Anterior cingulate cortex (tissue), 58 donors: ENCODE measurements at places on chromosomes 4 and X.

DNA sequence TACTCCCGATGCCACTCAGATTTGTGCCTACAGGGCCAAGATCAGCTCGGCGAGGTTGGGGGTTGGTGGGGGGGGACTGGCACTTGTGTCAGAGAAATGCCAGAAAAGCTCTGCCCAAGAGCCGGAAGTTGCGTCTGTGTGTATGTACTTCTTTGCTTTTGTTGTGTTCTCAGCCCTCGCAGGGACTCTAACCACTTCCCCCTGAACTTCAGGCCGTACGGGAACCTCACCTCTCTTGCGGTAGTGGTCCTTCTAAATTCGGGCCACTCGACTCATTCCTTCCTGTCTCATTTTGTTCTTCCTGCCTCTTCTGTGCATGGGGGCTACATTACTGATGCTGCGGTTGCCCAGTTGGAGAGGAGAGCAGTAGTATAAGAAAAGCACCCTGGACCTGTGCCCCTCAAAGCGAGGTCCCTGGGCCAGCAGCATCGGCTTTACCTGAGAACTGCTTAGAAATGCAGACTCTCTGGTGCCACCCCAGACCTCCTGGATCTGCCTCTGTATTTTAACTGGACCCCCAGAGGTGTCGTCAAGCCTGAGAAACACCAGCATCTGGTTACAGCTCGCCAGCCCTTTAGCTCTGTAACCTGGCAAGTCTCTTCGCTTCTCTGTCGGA, 146.3 kb upstream of the RPS6KA3 start:
- no peak for DNase-seq

GRCh38 chr4:94039226-94039625, 168.4 kb upstream of the SMARCAD1 start:
- no peak for DNase-seq

GRCh38 chr4:154366956-154367355, 124.6 kb downstream of the DCHS2 start:
- DNase-seq: no peak

DNA sequence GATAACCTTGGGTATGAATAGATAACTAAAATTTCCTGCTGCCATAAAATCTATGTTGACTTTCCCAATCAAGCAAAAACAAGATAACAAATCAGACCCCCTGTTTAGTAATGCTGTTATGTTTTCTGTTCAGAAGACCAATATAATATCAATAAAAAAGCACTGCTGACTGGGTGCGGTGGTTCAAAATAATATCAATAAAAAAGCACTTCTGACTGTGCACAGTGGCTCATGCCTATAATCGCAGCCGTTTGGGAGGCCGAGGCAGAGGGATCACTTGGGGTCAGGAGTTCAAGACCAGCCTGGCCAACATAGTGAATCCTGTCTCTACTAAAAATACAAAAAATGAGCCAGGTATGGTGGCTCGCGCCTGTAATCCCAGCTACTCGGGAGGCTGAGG, 36.7 kb downstream of the ANTXR2 start:
- DNase-seq: no peak

DNA sequence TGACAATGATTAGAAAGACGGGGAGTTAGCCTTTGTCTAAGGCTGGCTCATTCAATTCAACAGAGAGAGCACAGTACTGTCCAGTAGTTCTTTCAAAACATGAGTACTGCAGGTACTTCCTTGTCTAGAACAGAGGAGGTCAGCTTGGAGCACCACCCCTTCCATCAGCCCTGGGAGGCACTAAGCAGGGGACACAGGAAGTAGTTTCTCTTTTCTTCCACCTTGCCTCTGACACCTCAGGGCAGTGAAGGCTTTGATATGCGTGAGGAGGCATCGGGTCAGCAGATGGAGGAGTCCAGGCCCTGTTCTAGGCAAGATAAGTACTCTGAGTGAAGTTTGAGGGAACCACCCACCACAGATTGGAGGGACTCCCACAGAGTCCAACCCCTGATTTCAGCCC, 33.1 kb downstream of the MAGEB10 start:
- DNase-seq: no peak

- DNase-seq: no peak
Measured at GRCh38 chr4:110869862-110870572, 247.1 kb upstream of the PITX2 start.

DNA sequence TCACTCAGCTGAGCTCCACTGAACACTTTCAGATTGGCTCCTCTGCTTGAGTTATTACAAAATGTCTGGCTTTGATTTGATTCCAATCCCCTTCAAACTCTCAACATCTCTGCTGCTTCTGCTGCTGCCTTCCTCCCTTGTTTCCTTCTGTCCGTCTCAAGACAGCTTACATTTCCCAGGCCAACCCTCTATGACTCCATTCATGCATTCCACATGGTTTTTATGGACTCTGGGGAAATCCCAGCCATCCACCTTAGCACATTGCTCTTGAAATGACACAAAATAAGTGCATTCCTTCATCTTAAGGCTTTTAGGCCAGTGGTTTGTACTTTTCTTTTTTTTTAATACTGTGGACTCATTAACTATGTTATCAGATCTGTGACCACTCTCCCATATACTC, 68.5 kb upstream of the TMEM164 start:
- DNase-seq: no peak

GRCh38 chr4:8295471-8295870, 25.9 kb downstream of the HTRA3 start:
- DNase-seq: no peak

DNA sequence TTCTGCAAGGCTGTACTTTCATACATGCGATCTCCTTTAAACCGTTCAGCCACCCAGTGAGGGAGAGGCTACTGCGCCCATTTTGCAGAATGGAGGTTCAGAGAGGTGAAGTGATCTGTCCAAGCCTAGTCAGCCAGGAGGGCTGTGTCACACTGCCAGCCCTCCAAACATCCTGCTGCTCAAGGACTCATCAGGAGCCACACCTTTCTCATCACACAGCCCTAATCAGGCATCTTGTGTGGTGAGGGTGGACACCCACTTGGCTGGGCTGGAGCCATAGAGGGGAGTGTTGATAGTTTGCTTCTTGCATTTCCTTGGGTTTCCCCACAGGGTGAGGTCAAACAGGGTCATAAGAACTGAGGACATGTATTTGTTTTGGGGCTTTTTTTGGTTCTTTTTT, 5.4 kb upstream of the CXCR3 start:
- DNase-seq: no peak

DNA sequence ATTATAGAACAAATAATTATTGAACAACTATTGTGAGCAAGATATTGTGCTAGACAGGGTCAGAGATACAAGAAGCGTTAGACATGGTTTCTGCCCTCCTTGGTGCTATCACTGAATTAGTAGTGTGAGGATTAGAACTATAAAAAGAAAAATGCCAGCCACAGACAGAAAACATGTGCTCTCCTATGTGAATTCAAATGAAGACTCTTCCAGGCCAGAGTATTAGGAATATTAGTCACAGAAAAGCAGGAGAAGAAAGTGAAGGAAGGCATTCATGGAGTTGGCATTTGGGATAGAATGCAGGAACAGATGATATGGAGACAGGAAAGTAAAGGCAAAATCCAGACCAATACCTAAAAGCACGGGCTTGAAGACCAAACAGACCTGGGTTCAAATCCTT, 179.6 kb upstream of the TENM3 start:
- DNase-seq: no peak

GRCh38 chr4:183986291-183986970, 81.3 kb downstream of the STOX2 start:
- DNase-seq: no peak

- no peak for DNase-seq
Measured at GRCh38 chrX:151902813-151903591, 9.7 kb upstream of the MAGEA4 start.

DNA sequence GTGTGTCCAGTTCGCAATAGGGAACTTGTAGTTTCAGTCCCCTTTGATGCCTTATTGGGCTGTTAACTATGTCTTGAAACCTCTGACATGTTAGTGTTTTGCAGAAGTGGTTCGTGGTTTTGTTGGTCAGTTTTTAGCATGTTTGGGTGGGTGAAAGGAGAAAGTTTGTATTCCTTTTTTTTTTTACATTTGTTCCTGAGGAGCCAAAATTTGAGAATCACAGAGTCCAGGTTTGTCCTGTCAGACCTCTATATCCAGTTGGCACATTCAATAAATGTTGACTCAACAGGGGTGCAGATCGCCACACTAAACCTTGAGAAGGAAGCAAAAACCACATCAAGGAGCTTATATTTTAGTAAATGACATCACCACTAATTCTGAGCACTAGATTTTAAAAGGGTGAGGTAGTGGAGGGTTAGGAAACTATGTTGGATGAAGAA, 26.2 kb downstream of the DLG3 start:
- DNase-seq: no peak

- no peak for DNase-seq
Measured at GRCh38 chrX:42536286-42536685, 241.7 kb downstream of the PPP1R2C start.

DNA sequence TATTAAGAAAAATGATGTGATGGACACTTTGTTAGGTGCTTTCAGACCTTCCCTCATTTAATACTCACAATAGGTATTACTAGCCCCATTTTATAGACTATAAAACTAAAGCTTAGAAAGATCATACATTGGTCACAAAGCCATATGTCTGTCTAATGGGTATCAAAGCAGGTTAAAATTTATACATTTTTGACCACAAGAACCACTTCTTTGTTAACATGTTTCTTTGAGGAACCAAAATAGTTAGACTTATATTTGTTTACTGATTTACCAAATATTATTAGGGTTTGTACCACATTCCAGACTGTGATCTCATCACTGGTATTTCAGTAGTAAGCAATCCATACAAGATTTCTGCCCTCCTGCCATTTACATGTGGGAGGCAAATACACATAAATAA, 363.3 kb downstream of the NAF1 start:
- DNase-seq: no peak

- no peak for DNase-seq
Measured at GRCh38 chrX:131649741-131650140, 105.9 kb downstream of the OR13H1 start.

GRCh38 chrX:55135171-55135570, 46.4 kb downstream of the PAGE2 start:
- DNase-seq: peak; percentile 29

DNA sequence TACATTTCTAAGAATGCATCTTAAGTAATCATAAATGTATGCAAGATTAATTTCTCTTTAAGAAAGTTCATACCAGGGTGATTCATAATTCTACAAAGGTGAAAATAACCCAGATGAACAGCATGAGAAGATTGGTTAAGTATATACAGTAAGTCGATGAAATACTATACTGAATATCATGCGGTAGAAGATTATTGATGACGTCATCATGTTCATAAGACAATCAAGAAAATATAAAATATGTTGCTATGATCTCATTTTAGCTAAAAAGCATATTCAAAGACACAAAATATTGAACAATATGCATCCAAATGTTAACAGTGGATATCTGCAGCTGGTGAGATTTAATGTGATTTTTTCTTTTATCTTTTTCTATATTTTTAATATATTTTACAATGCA, 312.0 kb upstream of the FGF13 start:
- DNase-seq: no peak

GRCh38 chr4:53545273-53545672, 46.0 kb downstream of the LNX1 start:
- no peak for DNase-seq

DNA sequence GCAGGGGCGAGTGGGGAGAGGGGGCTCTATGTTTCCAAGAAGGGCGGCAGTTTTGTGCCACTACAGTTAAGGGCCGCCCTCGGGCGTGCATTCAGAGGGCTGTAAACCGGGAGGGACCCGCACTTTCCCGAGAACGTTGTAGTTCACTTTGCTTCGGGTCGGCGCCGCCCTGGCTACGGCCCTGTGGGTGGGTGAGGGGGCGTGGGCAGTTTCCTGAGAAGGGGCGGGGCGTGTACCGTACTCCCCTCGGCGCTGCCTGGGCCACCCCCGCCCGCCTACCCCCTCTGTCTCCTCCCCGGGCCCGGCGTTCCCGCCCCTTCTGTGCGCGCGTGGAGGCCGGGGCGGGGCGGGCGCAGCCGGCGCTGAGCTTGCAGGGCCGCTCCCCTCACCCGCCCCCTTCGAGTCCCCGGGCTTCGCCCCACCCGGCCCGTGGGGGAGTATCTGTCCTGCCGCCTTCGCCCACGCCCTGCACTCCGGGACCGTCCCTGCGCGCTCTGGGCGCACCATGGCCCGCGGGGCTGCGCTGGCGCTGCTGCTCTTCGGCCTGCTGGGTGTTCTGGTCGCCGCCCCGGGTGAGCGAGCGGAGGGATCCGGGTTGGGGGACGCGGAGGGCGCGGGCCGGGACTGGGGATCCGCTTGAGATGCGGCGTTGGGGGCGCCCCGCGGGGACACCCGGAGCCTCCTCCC, at the start of gene CD99:
Gene CD99 (plus strand): TSS at position 440 of the 687 bp plus-strand sequence. CDS start 66 bp downstream, at position 506.
- no peak for DNase-seq

- no peak for DNase-seq
Measured at GRCh38 chrX:131405497-131405896, 116.4 kb upstream of the IGSF1 start.

GRCh38 chr4:145823743-145824142, 114.9 kb downstream of the ZNF827 start:
- no peak for DNase-seq

DNA sequence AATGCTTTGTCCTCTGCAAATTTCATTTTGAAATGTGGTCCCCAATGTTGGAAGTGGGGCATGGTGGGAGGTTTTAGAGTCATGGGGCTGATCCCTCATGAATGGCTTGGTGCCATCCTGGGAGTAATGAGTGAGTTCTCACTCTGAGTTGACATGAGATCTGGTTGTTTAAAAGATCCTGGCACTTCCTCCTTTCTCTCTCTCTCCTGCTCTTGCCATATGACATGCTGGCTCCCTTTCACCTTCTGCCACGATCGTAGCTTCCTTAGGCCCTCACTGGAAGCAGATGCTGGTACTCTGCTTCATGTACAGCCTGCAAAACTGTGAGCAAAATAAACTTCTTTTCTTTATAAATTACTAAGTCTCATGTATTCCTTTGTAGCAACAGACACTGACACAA, 262.0 kb downstream of the IL15 start:
- no peak for DNase-seq

- DNase-seq: no peak
Measured at GRCh38 chrX:101252634-101253033, 33.0 kb downstream of the DRP2 start.

DNA sequence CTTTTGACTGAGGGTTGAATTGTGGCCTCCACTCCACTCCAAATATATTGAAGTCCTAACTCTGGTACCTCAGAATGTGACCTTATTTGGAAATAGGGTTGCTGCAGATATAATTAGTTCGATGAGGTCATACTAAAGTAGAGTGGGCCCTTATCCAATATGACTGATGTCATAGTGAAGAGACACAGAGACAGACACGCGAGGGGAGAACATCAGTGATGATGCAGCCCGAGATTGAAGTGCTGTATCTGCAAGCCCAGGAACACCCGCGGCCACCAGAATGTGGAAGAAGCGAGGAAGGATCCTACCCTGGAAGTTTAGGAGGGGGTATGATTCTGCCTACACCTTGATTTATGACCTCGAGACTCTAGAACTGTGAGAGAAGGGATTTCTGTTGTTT, 279.0 kb downstream of the ANKRD50 start:
- DNase-seq: no peak

- DNase-seq: no peak
Measured at GRCh38 chr4:165464813-165465381, 86.1 kb downstream of the CPE start.

GRCh38 chr4:181078196-181078595, 1165.0 kb upstream of the TENM3 start:
- no peak for DNase-seq

GRCh38 chrX:47530049-47530448, 31.0 kb upstream of the ARAF start:
- no peak for DNase-seq

- no peak for DNase-seq
Measured at GRCh38 chrX:152170621-152171020, 32.2 kb upstream of the MAGEA10 start.

GRCh38 chrX:24231641-24232179, 82.2 kb downstream of the SUPT20HL2 start:
- DNase-seq: no peak

- DNase-seq: no peak
Measured at GRCh38 chr4:2672700-2673099, 83.4 kb downstream of the TNIP2 start.
